ENCODE measurements at places on chromosomes 12 and 14.

- DNase-seq = peak; percentile 46
Measured at GRCh38 chr14:94355191-94355794, 32.2 kb upstream of the SERPINA6 start.

GRCh38 chr12:42945927-42946326, 356.4 kb upstream of the PRICKLE1 start:
- no peak for DNase-seq

- DNase-seq = peak; percentile 44
Measured at GRCh38 chr14:24080888-24081738, 9.8 kb downstream of the CPNE6 start.

DNA sequence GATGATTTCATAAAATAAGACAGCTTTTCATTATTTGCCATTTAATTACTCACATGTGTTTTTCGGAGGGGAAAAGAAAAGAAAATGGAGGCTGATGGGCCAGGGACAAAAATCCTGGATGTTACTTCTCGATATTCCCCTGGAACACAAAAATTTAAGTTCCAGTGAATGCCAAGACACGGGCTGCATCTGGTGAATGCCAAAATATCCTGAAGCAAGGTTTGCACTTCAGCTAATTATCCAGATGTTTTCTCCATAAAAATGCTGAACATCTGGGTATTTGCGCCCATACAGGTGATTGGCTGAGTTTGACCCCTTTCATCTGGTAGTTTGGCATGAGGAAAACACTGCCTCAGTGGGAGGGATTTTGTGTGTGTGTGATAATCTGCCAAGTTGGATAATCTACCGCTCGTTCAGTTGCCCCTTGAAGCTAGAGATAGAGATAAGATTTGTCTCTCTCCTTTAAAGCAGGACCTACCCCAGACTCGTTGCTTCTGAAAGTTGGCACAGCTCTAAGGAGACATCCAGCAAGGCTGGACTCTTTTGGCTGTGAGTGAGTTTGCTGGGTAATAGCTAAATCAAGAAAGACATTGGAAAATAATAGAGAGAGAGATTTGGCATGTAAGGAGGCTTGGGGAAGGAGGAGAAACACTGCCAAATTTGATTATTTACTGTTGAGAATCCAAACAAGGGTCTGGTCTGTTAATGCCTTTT, 390.0 kb downstream of the EGLN3 start:
- DNase-seq = peak; percentile 65

GRCh38 chr12:41189395-41190251, 1.5 kb downstream of the PDZRN4 start:
- peak; percentile 22 for DNase-seq

DNA sequence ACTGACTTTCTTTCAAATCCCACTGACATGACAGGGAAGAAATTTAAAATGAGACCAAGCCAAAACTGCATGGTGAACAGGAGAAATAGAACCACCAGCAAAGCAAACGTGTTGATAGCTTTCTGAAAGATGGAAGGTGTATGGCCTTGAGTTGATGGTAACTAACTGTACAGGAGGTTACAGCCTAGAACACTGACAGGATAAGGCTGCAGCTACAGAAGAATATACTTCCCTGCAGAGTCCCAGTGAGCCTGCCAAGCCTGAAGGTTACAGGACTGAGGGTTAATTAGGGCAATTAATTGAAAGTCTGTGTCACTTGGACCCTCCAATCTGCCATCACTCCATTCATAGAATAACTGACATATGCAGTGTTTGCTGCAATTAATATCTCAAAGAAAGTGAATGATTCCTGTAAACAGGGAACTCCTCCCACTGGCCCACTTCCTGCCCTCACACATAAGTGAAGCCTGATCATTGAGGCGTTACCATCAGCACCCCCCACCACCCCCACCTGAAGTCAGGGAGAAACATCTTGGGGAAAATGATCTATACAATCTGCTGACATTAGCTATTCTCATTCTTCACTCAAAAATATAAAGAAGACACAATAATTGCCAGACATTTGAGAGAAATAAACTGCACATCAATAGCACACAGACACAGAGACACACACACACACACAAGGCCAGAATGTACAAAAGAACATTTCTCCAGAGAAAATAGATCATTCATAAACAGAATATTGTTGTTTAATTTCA, 73.4 kb downstream of the GTF2A1 start:
- no peak for DNase-seq

DNA sequence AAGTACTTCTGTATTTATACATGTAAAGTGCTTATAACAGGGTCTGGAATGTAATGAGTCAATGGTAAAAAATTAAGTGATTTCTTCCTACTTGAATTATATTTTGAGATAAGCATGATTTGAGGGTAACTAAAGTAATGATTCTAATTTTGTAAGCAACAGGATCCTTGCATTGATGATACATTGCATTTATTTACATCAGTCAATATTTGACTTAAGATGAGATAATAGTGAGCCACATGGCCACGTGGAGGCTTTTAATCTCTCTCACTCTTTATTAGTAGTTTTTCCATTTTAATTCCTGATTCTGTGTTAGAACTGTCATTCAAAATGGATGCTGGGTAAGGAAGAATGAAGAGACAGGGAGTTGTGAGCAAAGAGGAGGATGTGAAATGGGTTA, 298.1 kb upstream of the PRICKLE1 start:
- no peak for DNase-seq

GRCh38 chr14:101234244-101234937, 326.9 kb upstream of the DIO3 start:
- peak; percentile 49 for DNase-seq

DNA sequence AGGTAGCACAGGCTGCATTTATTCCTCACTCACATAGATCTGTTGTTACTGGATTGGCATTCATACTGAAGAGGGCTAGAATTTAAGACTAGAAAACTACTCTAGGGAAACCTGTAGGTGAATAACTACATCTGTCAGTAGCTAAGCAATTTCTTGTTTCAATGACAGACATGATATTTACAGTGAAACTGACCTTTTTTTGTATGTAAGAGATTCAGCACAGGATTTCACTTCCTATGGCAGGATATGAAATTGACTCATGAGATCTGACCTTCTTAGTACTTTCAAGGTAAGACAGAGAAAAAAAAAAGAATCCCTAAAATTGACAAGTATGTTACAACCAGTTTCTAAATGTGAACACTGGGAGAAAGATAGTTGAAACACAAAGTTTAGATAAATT, 189.8 kb upstream of the SLC16A7 start:
- no peak for DNase-seq

Measured in right hindlimb (tissue), 1 donor.